ENCODE measurements at places on chromosomes 12 and 14. TPM values are rescaled to one million over a fixed set of nuclear protein-coding genes. Genes with fewer than 3 reads are reported as not detected.

Gene CABP1
- total RNA-seq = not detected

Gene TGM1
- total RNA-seq = 4.0 TPM

Gene CCDC177
- not detected for total RNA-seq

Gene P3H3
- 1.4 TPM for total RNA-seq

GRCh38 chr14:53929871-53930715 is 26.5 kb downstream of the BMP4 start:
- no peak for DNase-seq
- H3K4me3 ChIP-seq = no peak overlapping the region
- H3K4me1 ChIP-seq = no peaks in the 10 kb centered on the region
- no peaks in the 10 kb centered on the region for H3K36me3 ChIP-seq
- H3K27ac ChIP-seq = no peak overlapping the region

GRCh38 chr12:79687711-79688260 is 3.0 kb downstream of the PAWR start:
- H3K27me3 ChIP-seq = peaks cover 36% of the 10 kb centered on the region
- H3K27ac ChIP-seq = no peak overlapping the region
- no peak overlapping the region for H3K4me3 ChIP-seq
- peaks cover 13% of the 10 kb centered on the region for H3K4me1 ChIP-seq
- no peaks in the 10 kb centered on the region for H3K36me3 ChIP-seq

DNA sequence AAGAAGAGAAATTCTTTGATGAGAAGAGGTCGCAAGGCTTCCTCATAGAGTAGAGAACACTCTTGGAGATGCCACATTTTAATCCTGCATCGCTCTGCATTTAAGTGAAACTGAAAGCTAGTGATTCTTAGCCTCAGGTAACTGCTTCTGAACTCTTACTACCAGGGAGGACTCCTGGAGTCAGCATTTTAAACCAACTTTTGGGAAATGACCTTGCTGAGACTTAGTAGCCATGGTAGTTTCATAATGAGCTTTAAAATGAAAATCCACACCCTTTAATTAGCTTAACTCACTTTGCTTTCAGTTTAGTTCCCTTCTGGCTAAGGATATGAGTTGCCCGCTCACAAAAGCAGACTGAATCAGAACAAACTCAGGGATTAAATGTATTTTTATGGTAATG is 80.3 kb downstream of the SYNE2 start:
- H3K4me1 ChIP-seq = peaks cover 20% of the 10 kb centered on the region
- H3K36me3 ChIP-seq = peaks cover 15% of the 10 kb centered on the region
- peak; percentile 61 for DNase-seq
- peak overlapping the region; percentile 29 for H3K27ac ChIP-seq
- H3K4me3 ChIP-seq = peak overlapping the region; percentile 65

GRCh38 chr14:70919774-70920173 is 12.5 kb downstream of the PCNX1 start:
- no peaks in the 10 kb centered on the region for H3K36me3 ChIP-seq
- no peak for DNase-seq
- H3K27ac ChIP-seq = peak overlapping the region; percentile 56
- peak overlapping the region; percentile 63 for H3K4me3 ChIP-seq
- H3K27me3 ChIP-seq = no peaks in the 10 kb centered on the region
- H3K4me1 ChIP-seq = peaks cover 83% of the 10 kb centered on the region

DNA sequence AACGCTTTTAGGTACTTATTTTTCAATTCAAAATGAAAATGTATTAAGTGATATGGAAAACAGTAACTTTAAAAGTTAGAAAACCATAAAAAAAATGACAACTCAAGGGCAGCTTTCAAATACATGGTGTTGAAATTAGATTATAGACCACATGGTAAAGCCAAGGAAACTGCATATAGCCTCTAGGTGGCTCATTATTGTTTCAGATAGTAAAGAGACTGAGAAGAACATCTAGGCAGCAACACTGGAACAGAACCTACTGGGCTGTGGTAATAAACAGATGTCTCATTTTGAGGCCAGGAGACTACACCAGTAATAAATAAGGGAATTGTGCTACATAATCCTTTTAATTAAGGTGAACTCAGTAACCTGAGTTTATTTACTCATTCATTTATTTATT is 13.0 kb downstream of the FBXO33 start:
- no peaks in the 10 kb centered on the region for H3K27me3 ChIP-seq
- H3K4me1 ChIP-seq = peaks cover 13% of the 10 kb centered on the region
- H3K4me3 ChIP-seq = peak overlapping the region; percentile 2
- H3K27ac ChIP-seq = no peak overlapping the region
- no peak for DNase-seq

DNA sequence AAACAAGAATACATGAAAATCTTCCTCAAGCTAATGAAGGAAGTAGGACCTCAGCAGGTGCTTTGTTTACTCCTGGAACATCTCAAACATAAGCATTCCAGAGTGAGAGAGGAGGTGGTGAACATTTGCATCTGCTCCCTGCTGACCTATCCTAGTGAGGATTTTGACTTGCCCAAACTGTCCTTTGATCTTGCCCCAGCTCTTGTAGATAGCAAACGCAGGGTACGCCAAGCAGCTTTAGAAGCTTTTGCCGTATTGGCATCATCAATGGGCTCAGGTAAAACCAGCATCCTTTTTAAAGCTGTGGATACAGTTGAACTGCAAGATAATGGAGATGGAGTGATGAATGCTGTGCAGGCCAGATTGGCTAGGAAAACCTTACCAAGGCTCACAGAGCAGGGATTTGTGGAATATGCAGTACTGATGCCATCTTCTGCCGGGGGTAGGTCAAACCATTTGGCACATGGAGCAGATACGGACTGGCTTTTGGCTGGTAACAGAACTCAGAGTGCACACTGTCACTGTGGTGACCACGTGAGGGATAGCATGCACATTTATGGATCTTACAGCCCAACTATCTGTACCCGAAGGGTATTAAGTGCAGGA is 1.9 kb downstream of the TOGARAM1 start:
- H3K27ac ChIP-seq = no peak overlapping the region
- H3K36me3 ChIP-seq = no peaks in the 10 kb centered on the region
- H3K27me3 ChIP-seq = no peaks in the 10 kb centered on the region

DNA sequence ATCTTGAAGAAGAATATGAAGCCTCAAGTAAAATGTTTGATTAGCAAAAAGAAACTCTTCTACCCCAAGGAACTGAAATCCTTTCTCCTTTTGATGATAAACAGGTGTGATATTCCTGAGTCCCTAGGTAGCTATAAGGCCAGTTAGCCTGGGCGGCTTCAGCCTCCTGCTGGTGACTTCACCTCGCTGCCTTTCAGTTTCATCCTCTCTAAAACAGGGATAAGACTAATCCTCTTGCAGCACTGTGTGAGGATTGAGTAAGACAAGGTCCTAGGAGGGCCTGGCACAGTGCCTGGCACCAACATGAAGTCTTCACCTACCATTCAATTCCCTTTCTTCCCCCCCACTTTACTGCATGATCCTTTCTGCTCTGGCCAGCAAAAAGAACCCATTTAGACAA is 42.1 kb downstream of the CIT start:
- no peak for DNase-seq
- no peaks in the 10 kb centered on the region for H3K4me1 ChIP-seq
- no peaks in the 10 kb centered on the region for H3K27me3 ChIP-seq
- no peak overlapping the region for H3K4me3 ChIP-seq
- no peak overlapping the region for H3K27ac ChIP-seq
- no peaks in the 10 kb centered on the region for H3K36me3 ChIP-seq

DNA sequence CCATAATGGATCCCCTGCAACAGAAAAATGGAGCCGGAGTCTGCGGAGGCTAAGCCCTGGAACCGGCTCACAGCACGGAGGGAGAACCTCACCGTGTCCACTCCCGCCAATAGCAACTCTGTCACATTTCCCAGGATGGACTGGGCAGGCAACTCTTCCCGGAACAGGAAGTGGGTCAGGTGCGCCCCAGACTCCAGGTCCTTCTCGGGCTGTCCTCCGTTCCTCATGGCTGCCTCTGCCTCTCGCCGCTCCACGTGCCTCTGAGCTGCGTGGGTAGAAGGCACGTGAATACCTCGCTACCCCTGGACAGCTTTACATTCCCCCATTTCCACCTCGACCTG is 2.2 kb downstream of the CYP27B1 start:
- no peak for DNase-seq
- H3K36me3 ChIP-seq = no peaks in the 10 kb centered on the region
- peaks cover 25% of the 10 kb centered on the region for H3K4me1 ChIP-seq
- no peak overlapping the region for H3K27ac ChIP-seq
- peak overlapping the region; percentile 55 for H3K4me3 ChIP-seq

DNA sequence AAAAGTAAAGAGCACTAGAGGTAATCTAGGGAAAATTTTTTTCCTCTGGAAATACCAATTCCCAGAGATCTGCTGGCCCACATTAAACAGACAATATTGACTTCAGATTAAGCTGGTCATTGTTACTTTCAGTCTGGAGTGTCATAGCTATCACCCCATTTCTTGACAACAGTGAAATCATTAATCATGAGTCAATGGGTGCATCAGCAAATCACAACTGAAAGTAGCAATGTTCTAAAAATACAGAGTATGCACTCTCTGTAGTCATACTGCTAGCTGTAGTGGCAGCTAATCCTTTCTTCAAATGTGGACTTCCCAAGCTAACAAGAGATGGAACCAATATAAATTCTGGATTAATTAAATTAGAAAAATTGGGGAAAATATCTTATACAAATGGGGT is 129.9 kb downstream of the CPNE8 start:
- no peak overlapping the region for H3K4me3 ChIP-seq
- H3K27me3 ChIP-seq = no peaks in the 10 kb centered on the region
- no peak overlapping the region for H3K27ac ChIP-seq

GRCh38 chr14:69713209-69713781 is 53.6 kb upstream of the SRSF5 start:
- no peaks in the 10 kb centered on the region for H3K27me3 ChIP-seq
- no peak overlapping the region for H3K4me3 ChIP-seq
- no peak for DNase-seq
- peaks cover 25% of the 10 kb centered on the region for H3K4me1 ChIP-seq

DNA sequence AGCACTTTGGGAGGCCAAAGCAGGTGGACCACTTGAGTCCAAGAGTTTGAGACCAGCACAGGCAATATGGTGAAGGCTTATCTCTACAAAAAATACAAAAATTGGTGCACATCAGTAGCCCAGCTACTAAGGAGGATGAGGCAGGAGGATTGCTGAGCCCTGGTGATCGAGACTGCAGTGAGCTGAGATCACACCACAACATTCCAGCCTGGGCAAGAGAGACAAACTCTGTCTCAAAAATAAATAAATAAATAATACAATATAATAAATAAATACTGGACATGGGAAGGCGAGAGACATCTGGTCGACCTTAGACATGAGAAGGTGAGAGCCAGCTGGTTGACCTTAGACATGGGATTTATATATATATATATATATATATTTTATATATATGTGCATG is 119.8 kb upstream of the SLC38A4 start:
- peaks cover 3% of the 10 kb centered on the region for H3K27me3 ChIP-seq
- DNase-seq = no peak
- no peak overlapping the region for H3K27ac ChIP-seq
- no peaks in the 10 kb centered on the region for H3K4me1 ChIP-seq
- H3K4me3 ChIP-seq = no peak overlapping the region

- peak overlapping the region; percentile 88 for H3K27ac ChIP-seq
- no peaks in the 10 kb centered on the region for H3K27me3 ChIP-seq
- H3K4me1 ChIP-seq = peaks cover 87% of the 10 kb centered on the region
- no peak for DNase-seq
These were observed 3.7 kb downstream of the ITGA5 start for GRCh38 chr12:54415221-54415929.

DNA sequence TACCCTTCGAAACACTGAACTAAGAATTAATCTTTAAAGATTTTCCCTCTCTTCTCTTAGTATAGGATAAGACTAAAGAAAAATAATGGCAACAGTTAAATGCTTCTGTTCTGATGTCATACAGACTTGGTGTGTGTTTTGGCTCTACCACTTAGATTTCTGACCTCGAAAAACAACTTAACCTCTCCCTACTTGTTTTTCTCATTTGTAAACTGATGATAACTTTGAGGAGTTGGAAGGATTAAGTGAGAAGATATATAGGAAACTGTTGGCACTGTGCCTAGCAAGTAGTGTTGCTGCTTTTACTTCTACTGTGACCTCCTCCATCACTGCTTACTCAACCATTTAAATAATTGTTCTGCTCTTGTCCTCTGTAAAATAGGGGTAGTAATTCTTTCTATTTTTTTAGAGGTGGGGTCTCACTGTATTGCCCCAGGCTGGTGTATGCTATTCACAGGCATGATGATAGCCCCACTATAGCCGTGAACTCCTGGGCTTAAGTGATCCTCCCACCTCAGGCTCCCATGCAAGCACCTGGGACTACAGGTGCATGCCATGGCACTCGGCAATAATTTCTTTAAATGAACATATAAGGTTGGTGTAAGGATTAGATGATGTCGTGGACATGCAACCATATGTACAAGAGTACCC is 22.4 kb downstream of the PALS1 start:
- H3K4me1 ChIP-seq = no peaks in the 10 kb centered on the region
- no peak overlapping the region for H3K27ac ChIP-seq
- H3K27me3 ChIP-seq = no peaks in the 10 kb centered on the region
- no peak overlapping the region for H3K4me3 ChIP-seq
- H3K36me3 ChIP-seq = no peaks in the 10 kb centered on the region

DNA sequence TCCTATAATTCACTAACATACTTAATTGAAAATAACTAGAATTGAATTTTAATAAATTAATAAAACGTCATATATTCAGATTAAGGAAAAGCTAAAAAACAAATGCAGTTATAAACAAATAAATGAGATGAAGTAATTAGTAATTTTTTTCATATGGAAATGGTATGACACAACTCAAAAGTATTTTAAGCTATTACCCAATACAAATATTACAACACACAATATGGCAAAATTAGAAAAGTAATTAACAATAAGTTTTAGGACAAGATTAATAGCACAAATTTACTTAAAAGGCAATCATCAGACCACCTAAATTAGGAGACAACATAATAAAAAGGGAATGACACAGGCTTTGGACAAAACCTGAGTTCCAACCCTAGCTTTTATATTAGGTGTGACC is 81.7 kb downstream of the EEA1 start:
- no peaks in the 10 kb centered on the region for H3K27me3 ChIP-seq
- no peaks in the 10 kb centered on the region for H3K4me1 ChIP-seq
- H3K4me3 ChIP-seq = no peak overlapping the region

DNA sequence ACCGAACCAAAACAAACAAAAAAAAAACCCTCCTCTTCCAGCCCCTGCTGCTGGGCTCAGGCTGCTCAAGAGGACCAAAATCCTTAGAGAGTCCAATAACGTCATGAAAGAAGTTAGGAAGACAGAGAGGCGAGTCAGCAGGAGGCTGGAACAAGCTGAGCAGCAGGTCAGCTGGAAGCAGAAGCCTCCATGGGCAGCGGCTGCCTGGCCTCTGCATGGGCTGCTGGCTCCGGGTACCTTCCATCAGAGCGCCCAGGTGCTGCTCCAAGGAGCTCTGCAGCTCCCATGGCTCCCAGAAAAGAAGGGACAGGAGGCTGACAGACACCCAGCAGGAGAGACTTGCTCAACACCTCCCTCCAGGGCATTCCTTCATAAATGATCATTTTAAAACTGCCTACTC is 3.2 kb upstream of the KRT2 start:
- no peak for DNase-seq
- no peak overlapping the region for H3K27ac ChIP-seq

GRCh38 chr12:82723093-82723492 is 36.4 kb downstream of the TMTC2 start:
- H3K4me1 ChIP-seq = no peaks in the 10 kb centered on the region
- DNase-seq = no peak
- no peaks in the 10 kb centered on the region for H3K36me3 ChIP-seq
- no peak overlapping the region for H3K27ac ChIP-seq
- H3K4me3 ChIP-seq = no peak overlapping the region

- peaks cover 52% of the 10 kb centered on the region for H3K4me1 ChIP-seq
- peak overlapping the region; percentile 62 for H3K27ac ChIP-seq
- no peak for DNase-seq
- no peaks in the 10 kb centered on the region for H3K27me3 ChIP-seq
- peaks cover 83% of the 10 kb centered on the region for H3K36me3 ChIP-seq
These were observed 84.5 kb downstream of the CCDC88C start for GRCh38 chr14:91332986-91333649.

- DNase-seq = no peak
- no peak overlapping the region for H3K27ac ChIP-seq
- H3K36me3 ChIP-seq = no peaks in the 10 kb centered on the region
- H3K4me3 ChIP-seq = no peak overlapping the region
- no peaks in the 10 kb centered on the region for H3K27me3 ChIP-seq
These were observed 477.0 kb downstream of the SOX5 start for GRCh38 chr12:23472329-23472971.

All from CD4-positive, CD25-positive, alpha-beta regulatory T cell (primary cell).